ENCODE measurements at places on chromosomes 3 and 15.

DNA sequence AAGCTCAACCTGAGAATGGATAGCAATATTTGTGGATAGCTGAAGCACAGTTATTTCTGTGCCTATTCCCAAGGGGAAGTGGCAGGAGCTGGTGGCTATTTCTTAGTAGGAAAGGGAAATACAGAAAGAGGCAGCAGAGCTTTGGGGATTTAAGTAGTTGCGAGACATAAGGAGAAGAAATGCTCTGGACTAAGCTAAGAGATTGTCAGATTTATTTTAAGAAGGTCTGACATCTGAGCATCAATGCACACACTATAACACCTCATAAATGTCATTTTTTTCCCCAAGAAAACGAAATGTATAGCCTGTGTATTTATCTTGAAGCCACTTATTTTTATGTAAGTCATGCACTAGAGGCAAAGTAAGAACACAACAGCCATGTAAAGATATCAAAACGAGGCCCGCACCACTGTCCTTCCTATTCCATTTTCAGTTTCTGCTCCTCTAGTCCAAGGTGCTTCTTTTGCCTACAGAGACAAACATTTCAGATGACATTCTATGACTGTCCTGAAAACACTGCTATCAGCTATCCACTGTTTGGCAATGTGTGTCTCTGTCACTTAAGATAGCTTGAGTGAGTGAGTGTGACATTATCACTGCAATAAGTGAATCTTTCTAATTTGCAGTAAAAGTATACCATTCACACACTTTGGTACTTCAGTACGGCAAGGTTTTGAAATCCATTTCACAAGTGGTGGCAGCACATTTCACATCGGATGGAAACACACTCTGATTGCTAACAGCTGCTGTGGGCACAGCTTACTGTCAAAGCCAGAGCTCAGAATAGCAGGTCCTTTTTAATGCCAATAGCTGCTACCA, 62.7 kb upstream of the ICE2 start:
- no peak for DNase-seq

DNA sequence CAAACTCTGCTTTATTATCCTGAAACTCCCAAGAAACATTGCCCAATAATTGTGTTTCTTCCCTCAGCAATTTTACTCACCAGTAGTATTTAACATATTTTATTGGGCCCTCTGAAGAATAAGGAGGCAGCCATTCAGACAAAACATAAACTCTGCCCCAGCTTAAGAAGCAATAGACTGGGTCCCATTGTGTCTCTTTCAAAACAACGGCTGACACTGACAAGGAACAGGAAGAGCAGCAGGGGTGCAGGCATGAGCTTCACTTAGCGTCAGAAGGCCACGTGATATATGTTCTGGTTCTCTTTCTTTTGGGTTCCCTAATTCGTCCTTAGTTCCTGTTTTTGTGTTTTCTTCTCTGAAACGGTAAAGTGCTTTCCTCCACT, 242.3 kb downstream of the FHIT start:
- DNase-seq = no peak

DNA sequence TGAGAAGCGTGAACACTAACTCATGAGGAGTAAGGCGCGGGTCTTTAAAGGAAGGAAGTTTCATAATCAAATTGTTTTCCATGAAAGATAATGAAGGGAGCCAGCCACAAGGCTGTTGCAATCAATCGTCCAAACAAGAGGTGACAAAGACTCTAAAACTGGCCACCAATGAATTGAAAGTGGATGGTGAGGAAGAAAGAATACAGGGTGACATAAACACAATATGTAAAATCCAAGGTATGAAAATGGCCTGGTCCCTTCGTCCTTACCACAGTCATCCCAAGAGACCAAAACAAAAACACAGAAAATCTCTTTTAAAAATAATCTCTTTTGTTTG, 12.0 kb downstream of the CD86 start:
- DNase-seq = no peak

DNA sequence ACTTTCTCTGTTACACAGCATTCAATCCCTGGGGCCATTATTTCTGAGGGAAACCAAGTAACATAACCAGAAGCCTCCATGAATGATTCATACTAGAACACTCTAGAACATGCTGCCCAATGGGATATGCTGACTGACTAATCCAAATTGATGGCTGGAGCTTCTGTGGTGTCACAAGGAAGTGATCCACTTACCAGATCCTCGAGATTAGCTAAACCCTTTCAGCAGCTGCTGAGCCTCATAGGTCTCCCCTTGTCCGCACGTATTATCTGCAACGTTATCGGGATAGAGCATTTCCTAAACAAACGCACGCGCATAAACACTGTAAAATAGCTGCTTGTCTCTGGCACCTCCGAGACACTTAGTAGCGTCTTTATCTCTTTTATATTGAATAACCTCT, 61.2 kb upstream of the PROK2 start:
- DNase-seq = no peak

DNA sequence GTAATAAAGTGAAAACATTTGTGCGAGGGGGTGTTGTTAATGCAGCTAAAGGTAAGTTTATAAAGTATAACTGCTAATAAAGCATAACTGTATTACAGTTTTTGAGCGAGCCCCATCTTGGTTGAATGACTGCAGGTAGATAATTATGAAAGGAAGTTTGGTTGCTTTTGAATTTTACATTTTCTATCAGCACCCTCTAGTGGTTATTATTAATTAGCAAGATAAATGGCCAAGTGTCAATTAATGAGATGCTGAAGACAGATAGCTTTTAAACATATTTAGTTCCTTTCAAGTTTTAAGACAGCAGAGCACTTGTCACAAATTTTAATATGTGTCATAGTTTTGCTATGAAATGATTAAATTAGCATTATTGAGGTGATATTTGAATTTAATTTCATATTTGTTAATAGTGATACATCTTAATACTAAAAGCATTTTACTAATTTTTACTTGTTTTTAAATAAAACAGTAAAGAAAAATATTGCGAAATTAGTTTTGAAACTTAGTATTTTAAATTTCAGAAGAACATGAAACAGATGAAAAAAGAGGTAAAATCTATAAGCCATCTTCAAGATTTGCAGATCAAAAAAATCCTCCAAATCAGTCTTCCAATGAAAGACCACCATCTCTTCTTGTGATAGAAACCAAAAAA, 15.1 kb downstream of the U2SURP start:
- DNase-seq = no peak

DNA sequence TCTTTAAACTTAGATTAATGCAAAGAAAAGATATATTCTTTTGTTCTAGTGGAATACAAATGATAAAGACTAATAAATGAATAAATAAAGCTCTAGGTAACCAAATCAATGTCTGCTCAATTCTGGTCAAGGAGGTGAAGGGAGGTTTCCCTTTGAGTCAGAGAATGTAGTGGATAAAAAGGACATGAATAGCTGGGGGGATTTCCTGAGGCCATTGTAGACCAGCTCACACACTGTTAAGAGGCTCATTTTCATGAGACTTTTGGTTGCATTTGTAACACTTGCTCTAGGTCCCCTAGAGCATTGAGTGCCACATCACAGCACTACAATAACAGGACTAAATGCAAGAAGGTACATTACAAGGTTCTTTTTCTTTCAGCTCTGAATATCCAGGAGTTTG, 170.7 kb downstream of the TIGIT start:
- no peak for DNase-seq

- no peak for DNase-seq
These were observed 23.0 kb downstream of the HACL1 start for GRCh38 chr3:15578289-15578867.
